ENCODE measurements at places on chromosomes 5 and 9. TPM values are rescaled to one million over a fixed set of nuclear protein-coding genes. Genes with fewer than 3 reads are reported as not detected.

- DNase-seq: no peak
These were observed 31.1 kb upstream of the GRXCR2 start for GRCh38 chr5:145903867-145904266.

DNA sequence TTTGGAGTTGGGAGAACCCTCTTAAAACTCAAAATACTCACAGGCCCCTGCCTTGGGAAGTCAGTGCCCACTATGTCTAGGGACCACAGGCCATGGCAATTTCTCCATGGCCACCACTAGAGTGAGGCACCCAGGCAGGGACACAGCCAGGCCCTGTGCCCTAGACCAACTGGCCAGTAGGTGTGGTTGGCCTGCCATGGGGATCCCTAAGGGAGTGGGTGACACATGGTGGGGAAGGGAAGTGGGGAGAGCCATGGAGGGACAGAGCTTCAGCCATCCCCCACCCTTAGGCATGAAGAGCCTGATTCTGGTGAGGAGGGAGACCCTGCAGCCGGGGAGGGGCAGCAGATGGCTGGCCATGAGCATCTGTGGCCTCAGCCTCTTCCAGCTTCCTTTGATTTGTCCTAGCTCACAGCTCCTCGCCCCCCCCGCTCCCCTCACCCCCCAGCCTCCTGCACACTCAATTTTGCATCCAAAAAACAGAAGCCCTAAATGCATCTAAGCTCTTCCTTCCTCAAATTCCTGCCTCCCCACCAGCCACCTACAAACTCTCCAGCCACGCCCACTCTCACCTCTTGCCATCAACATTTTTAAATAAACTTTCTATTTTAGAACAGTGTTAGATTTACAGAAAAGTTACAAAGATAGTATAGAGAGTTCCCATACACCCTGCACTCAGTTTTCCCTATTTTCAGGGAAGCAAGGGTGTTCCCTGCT lies 1.6 kb upstream of the DBN1 start:
- no peak for DNase-seq

GRCh38 chr5:15885156-15885555 lies 294.4 kb downstream of the MARCHF11 start:
- DNase-seq: no peak

DNA sequence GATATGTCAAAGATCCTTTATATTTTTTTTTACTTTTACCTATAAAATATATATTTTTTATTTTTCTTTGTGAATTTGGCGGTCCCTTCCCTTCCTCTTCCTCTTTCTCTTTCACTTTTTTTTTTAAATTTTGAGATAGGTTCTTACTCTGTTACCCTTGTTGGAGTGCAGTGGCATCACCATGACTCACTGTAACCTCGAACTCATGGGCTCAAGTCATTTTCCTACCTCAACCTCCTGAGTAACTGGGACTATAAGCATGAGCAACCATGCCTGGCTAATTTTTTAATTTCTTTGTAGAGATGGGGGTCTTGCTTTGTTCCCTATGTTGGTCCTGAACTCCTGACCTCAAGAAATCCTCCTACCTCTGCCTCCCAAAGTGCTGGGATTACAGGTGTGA lies 258.0 kb upstream of the CLINT1 start:
- DNase-seq: no peak

DNA sequence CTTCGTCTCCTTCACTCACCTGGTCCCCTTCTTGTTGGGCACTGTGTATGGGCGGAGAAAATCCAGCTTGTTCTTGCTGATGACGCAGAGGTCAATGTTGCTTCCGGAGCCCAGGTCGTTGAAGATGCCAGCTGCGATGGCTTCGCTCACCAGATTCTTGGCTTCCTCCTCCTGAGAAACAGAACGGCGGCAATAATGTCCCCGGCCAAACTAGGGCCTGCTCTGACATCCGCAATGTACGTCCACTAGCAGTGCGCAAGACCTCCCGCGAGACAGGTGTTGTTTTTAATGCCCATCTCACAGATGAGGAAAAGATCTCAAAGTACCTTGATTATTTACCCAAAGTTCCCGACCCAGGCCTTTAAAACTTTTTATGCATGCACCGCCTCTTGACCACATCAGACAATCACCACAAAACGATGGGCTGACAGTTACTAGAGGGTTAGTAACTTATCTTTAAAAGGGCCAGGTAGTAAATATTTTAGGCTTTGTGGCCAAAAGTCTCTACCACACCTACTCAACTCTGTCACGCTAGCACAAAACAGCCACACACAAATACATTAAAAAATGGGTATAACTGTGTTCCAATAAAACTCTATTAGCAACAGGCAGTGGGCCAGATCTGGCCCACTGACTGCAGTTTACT lies 58.4 kb downstream of the PSMB7 start:
- no peak for DNase-seq

Gene SLCO4C1
- 0.19 TPM for total RNA-seq
